ENCODE measurements at places on chromosomes 3 and 15.

DNA sequence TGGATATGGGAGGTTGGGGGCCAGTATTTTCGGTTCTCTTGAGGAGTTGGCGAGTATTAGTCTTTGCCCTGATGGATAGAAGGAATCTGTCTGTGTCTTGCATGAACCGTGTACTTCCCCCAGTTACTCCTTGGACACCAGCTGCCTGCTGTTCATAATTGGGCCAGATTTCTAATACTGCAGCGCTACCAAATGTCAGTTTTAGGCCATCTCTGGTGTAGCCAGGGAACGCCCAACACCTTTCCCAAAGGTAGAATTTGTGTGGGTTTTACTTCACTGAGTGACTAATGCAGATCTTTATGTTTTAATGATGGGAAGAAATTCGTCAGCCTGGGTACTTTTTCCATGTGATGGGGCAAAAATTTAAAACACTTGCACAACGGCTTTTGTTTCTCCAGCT lies 18.4 kb downstream of the FLNB start:
- H3K4me3 ChIP-seq: no peak overlapping the region
- DNase-seq: no peak
- 0 out of 2 replicates have a peak, but pooled peaks cover 2% of the 10 kb centered on the region for H3K36me3 ChIP-seq
- peaks cover 15% of the 10 kb centered on the region for H3K4me1 ChIP-seq
- no peaks in the 10 kb centered on the region for H3K27me3 ChIP-seq

DNA sequence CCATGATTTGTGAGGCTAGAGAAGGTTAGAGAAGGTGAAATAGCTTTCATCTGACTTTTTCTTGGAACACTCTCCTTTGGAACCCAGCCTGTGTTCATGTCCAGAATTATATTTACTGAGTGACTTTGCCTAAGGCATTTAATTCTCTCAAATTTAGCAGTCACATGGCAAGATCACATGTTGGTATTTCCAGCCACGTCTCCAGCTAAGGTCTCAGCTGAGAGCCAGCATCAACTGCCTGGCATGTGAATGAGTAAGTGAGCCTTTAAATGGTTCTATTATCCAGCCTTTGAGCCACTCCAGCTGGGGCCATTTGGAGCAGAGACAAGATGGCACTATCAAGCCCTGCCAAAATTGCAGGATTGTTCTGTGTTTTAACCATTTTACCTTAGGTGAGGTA lies 130.2 kb upstream of the SGO1 start:
- no peak for DNase-seq
- no peaks in the 10 kb centered on the region for H3K27me3 ChIP-seq
- no peak overlapping the region for H3K27ac ChIP-seq
- no peaks in the 10 kb centered on the region for H3K4me1 ChIP-seq
- no peak overlapping the region for H3K4me3 ChIP-seq

DNA sequence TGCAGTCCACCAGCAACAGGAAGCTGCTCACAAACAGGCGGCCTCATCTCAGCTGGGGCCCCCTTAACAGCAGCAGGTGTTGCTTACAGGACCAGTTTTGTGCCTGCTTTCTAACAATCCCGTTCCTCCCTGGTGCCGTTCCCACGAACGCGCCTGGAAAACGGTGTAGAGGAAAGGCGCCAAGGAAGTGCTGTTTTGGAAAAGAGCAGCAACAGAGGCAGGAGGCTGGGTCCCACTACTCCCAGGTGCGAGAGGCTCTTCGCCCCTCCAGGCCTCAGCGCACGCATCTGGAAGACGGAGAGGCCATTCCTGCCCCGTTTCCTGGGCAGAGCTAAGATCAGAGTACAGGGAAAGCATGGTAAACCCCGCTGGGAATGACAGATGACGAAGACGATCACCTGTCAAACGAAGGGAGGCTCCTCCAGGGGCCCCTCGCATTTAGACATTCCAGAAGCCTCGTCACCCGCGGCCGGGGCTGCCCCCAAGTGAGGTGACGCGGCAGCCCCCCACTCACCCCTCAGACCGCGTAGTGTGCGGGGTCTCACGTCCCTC lies 603 bp downstream of the SCAPER start:
- no peaks in the 10 kb centered on the region for H3K27me3 ChIP-seq
- peaks cover 29% of the 10 kb centered on the region for H3K4me1 ChIP-seq
- DNase-seq: peak; percentile 55
- no peaks in the 10 kb centered on the region for H3K36me3 ChIP-seq
- H3K4me3 ChIP-seq: peak overlapping the region; percentile 90

- H3K36me3 ChIP-seq: no peaks in the 10 kb centered on the region
- H3K27ac ChIP-seq: no peak overlapping the region
- DNase-seq: no peak
- no peaks in the 10 kb centered on the region for H3K4me1 ChIP-seq
- no peak overlapping the region for H3K4me3 ChIP-seq
Observed at GRCh38 chr3:120764206-120764605, 21.7 kb downstream of the GTF2E1 start.

GRCh38 chr3:167406876-167407492 lies 26.9 kb upstream of the ZBBX start:
- H3K36me3 ChIP-seq: no peaks in the 10 kb centered on the region
- H3K27ac ChIP-seq: no peak overlapping the region
- no peaks in the 10 kb centered on the region for H3K27me3 ChIP-seq

GRCh38 chr15:21269121-21269520 lies 171.2 kb downstream of the POTEB3 start:
- no peaks in the 10 kb centered on the region for H3K36me3 ChIP-seq
- no peak overlapping the region for H3K4me3 ChIP-seq
- no peak for DNase-seq
- no peak overlapping the region for H3K27ac ChIP-seq
- H3K4me1 ChIP-seq: no peaks in the 10 kb centered on the region

- no peaks in the 10 kb centered on the region for H3K4me1 ChIP-seq
- no peak overlapping the region for H3K27ac ChIP-seq
- DNase-seq: no peak
Observed at GRCh38 chr3:73036694-73037591, 24.5 kb upstream of the EBLN2 start.

DNA sequence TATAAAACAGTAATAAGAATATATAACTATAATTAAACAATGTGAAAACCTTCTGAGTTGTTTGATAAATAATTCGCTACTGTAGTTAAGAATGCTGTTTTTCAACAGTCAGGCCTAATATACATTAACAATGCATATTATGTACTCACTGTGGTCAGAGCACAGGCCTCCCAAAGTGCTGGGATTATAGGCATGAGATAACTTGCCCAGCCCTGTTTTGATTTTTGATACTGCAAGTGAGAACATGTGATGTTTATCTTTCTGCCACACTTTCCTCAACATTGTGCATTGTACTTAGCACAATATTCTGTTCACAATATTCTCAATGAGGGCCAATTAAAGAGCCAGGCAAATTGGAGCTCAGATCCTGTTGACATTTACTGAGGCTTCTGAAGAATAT lies 274.5 kb upstream of the RARB start:
- DNase-seq: no peak
- no peaks in the 10 kb centered on the region for H3K4me1 ChIP-seq
- no peak overlapping the region for H3K27ac ChIP-seq

DNA sequence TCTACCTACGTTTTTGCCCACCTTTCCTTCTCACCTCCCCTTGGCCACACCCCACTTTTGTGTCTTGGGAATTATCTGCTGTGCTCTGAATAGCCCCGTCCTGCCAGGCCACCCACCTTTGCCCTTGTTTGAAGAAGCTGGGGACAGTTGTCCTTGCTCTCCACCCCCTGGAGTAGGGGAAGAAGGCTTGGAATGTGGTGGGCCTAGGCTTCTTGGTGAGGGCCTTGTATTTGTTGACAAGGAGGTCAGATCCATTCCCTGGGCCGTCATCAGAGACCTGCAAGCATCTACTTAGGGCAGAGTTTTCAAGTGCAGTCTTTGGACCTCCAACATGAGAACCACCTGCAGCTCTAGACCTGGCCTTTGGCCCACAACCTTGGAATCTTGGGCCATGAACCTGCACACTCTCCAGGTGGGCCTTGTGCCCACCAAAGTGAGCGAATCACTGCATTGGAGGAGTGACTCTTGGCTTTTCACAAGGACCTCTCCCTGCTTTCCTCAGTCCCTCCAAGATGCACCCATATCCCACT lies 160.6 kb downstream of the APBA2 start:
- H3K27me3 ChIP-seq: no peaks in the 10 kb centered on the region
- H3K4me1 ChIP-seq: no peaks in the 10 kb centered on the region
- H3K27ac ChIP-seq: no peak overlapping the region

DNA sequence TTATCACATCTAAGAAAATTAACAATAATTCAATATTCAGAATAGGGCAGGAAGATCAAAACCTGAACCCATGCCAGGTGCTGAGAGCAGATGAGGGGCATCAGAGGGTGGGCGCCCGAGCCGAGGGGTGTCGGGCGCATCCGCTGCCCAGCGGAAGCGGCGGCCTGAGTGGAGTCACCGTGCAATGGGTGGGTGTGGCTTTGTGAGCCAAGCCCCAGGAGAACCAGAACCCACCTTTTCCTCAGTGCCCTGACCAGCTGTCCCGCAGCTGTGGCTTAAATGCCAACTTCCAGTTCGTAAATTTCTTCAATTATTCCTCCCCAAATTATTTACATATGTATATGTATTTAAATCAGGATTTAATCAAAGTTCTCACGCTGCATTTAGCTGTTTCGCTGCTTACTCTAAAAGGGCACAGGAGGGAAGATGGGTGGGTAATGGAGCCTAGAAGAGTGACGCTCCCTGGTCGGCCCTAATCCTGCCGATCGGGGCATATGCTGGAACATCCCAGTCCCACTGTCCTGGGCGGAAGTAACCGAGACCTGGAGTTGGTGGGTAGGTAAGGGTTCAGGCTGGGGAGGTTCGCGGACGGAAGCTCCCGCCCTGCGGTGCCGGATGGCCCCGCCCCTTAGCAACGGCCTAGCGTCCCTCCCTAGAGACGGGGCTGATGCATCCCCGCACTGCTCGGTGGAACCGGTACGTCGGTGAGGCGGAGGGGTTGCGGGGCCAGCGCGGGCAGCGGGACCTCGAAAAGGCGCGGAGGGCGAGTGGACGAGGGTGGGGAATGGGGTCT lies 1.3 kb downstream of the DNAH1 start:
- H3K4me1 ChIP-seq: no peaks in the 10 kb centered on the region
- no peaks in the 10 kb centered on the region for H3K36me3 ChIP-seq

GRCh38 chr3:126107957-126108675 lies 24.2 kb upstream of the SLC41A3 start:
- DNase-seq: no peak
- no peaks in the 10 kb centered on the region for H3K4me1 ChIP-seq
- H3K27ac ChIP-seq: no peak overlapping the region
- no peaks in the 10 kb centered on the region for H3K27me3 ChIP-seq
- no peak overlapping the region for H3K4me3 ChIP-seq
- H3K36me3 ChIP-seq: no peaks in the 10 kb centered on the region

DNA sequence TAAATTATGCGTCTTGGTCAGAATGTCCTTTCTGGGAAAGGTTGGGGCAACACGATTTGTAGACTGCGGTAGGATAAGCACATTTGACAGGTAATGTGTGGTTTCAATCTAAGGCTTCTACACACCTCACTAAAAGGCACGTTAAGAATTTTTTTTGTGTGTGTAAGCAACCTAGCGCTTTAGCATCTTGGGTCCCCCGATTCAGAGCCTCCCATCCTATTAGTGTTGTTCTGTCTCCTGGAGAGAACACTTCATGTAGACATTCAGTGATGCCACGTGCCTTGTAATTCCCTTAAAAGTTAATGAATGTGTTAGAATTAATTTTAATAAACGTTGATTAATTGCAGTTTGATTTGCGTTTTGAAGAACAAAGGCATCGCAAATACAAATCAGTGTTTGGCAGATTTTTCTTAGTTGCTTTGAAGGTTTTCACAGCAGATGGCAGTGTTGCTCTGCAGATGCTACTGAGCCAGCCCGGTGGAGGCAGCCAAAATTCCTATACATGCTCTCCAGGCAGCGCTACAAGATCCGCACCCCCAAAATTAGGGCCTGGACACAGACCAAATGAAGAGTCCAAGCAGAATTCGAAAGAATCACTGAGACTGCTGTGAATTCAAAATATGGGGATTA lies 63.5 kb downstream of the OTOL1 start:
- no peaks in the 10 kb centered on the region for H3K36me3 ChIP-seq
- H3K27ac ChIP-seq: no peak overlapping the region
- H3K27me3 ChIP-seq: no peaks in the 10 kb centered on the region
- H3K4me1 ChIP-seq: peaks cover 34% of the 10 kb centered on the region

GRCh38 chr15:31278544-31279220 lies 48.0 kb upstream of the KLF13 start:
- DNase-seq: peak; percentile 3
- H3K36me3 ChIP-seq: no peaks in the 10 kb centered on the region
- H3K4me3 ChIP-seq: no peak overlapping the region
- no peaks in the 10 kb centered on the region for H3K27me3 ChIP-seq
- H3K4me1 ChIP-seq: peaks cover 10% of the 10 kb centered on the region

DNA sequence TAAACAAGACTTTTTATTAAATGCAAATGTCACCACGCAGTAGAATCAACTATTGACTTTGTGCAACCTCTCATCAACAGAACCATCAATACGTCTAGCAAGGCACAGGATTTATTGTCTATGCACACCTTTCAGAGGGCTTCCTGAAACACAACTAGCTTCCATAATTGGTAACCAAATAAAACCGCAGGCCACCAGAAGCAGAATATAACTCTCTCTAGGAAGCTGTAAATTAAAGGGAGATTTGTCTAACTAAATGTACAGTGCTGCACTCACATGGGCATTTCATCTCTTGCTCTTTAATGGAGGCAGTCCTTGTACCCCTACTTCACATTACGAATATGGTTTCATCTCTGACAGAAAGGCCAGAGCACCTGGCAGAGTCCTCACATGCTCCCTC lies 93.0 kb downstream of the FHIT start:
- no peaks in the 10 kb centered on the region for H3K27me3 ChIP-seq
- H3K36me3 ChIP-seq: no peaks in the 10 kb centered on the region
- no peak overlapping the region for H3K27ac ChIP-seq
- no peaks in the 10 kb centered on the region for H3K4me1 ChIP-seq
- no peak for DNase-seq
- no peak overlapping the region for H3K4me3 ChIP-seq

DNA sequence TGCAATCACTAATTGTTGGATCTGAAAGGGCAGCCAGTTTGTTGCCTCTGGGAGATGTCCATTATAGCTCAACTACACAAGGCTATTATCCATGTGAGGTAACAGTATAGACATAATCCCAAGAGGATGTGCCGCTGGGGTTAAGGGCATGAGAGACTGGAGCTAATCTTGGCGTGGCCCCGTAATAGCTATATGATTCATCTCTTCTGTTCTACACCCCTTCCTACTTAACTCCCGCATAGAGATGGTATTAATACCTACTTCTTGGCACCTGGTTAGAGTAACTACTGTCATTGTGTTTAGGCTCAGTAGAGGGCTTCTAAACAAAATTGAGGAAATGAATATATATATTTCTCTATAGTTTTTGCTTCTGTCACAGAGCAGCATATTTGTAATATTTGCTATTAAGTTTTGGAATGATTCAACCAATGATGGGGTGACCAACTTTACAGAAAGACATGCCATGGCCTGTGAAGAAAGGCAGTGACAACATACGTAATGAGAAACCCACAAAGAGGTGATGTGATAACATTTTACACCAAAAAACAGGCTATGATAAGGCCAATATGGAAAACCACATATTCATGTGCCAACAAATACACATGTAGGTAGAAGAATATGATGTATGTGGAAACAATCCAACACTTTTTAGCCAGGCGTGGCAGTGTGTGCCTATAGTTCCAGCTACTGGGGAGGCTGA lies 76.8 kb upstream of the DPH6 start:
- H3K27me3 ChIP-seq: no peaks in the 10 kb centered on the region
- no peak overlapping the region for H3K27ac ChIP-seq
- no peaks in the 10 kb centered on the region for H3K36me3 ChIP-seq
- H3K4me3 ChIP-seq: no peak overlapping the region
- DNase-seq: no peak

GRCh38 chr15:25431836-25432561 lies 6.8 kb downstream of the UBE3A start:
- no peak for DNase-seq
